ENCODE measurements at places on chromosomes 3 and 15.

- DNase-seq = no peak
These were observed 7.7 kb downstream of the POU1F1 start for GRCh38 chr3:87268646-87269211.

DNA sequence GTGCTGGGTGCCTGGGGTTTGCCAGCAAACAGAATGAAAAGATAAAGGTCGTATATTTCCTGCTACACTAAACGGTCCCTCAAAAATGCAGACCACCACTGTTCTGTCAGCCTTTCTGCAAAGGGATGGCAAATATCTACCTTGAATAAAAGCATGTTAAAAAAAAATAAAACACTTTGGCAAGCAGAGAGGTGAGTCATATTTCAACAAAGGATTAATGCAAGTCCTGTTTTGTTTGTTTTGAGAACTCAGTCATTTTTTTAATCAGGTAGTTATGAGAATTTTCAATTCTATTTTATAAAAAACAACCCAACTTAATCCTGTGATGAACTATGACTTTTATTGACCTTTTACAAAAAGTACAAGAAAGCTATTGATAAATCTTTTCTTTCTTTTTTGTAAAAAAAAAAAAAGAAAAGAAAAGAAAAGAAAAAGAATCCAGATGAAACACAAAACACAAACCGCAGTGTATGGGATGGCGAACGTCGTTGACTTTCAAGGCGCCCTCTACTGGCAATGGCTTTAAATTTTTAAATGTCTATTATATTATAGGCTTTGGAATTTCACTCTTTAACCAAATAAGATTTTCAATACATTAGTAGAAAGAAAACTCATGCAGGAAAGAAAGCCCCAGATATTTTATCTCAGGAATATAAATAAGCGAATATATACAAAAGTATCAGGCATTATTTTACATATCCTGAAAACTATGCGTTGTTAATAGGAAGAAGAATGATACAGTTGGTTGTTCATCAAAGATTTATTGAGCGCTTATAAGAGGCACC, 87.8 kb downstream of the NCEH1 start:
- no peak for DNase-seq

GRCh38 chr3:52245322-52246263, at the start of gene PPM1M:
TSS of gene PPM1M (plus strand) at chr3:52245759. CDS start at chr3:52245825, 66 bp downstream.
- DNase-seq = no peak

DNA sequence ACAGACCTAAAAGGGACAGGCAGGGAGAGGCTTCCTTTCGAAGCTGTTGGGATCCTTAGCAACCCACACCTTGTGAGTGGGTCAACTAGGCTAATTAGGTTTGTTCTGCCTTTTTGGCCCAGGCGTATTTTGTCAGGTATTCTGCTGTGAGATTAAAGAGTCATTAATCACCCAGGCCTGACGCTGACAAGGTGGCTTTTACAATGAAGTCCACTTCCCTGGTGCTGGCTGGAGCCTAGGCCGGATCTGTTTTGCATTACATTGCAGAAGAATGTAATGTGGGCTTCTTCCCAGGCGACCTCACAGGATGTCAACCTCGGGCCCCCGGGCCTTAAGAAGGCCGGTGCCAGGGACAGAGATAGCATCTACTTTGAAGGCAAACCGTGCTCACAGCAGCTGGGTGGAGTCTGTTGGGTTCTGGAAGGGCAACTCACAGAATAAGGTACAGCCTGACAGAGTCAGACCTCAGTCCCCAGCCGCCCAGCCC, 76.9 kb downstream of the HES1 start:
- DNase-seq = no peak

- no peak for DNase-seq
These were observed 29.1 kb upstream of the MAP6D1 start for GRCh38 chr3:183854318-183855035.

GRCh38 chr3:114775395-114775794, 371.7 kb downstream of the ZBTB20 start:
- no peak for DNase-seq

Data from anterior cingulate cortex (tissue), 58 donors.